Femur (tissue), 1 donor: ENCODE measurements at places on chromosomes 2 and 18.

DNA sequence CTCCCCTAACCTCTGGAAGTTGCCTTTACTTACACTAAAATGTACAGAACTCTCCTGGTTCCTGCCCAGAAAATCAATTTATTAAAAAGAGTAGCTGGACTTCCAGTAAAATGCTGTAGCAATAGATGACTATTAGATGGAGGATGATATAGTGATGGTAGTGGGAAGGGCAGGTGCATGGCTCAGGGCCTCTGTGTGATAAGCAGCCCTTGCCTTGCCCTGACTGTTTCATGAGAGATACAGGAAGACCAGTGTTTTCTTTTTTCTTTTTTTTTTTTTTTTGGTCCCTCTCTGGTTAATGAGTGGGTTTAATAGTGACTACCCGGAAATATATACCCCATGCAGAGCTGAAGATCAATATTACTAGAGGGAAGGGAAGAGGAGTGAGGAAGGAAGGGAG lies 48.7 kb upstream of the NEDD4L start:
- no peak for DNase-seq

- no peak for DNase-seq
Observed at GRCh38 chr2:240410004-240410403, 25.5 kb upstream of the GPC1 start.

DNA sequence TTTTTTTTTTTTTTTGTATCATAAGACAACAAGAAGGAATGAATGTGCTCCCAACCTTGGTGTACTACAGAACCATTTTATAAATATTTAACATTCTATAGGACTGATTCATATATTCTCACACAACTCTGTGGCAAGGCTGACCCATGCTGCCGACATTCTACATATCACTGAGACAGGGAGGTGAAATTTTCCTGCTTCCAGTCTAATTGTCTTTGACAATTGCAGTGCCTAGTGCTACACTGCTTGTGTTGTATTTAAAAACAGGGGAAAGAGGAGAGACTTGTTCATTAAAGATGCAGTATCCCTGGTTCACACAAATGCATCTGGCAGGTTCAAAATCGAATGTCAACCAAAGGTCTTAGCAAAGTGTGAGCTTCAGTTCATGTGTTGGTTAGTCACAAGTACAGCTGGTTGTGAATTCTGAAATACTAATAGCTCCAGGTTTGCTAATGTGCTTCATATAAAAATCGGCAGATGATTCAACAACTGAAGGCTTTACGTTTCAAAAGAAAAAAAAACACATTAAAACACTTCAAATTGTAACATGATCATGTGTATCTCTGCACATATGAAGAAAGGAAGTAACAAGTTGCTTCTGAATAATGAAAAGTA lies 130.8 kb downstream of the FIGN start:
- no peak for DNase-seq

DNA sequence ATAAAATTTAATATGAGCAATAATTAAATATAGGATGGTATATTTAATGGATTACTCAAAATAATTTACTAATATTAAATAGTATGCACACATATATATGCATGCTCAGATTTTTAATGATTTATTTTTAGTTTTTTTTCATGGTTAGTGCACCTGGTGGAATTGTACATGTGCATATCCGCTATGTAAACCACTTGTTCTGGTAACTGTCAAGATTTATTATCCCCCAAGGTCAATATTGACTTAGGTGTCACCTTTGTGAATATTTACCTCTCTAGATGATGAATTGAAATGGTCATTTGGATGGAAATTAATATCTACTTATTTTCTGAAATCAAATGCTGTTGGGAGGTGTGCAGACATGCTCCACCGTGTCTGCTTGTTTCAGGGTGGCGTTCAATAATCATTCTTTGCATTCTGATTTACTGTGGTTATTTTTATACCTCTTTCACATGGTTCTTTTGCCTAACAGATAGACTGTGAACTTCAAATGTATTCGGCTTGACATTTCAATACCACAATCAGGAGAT lies 14.7 kb downstream of the CNTNAP5 start:
- no peak for DNase-seq

- DNase-seq = no peak
Observed at GRCh38 chr18:57080479-57080878, 66.4 kb upstream of the BOD1L2 start.

- DNase-seq = no peak
Observed at GRCh38 chr2:16408331-16409005, 257.2 kb downstream of the CYRIA start.
